ENCODE measurements at places on chromosomes 2 and 18. TPM values are rescaled to one million over a fixed set of nuclear protein-coding genes. Genes with fewer than 3 reads are reported as not detected.

DNA sequence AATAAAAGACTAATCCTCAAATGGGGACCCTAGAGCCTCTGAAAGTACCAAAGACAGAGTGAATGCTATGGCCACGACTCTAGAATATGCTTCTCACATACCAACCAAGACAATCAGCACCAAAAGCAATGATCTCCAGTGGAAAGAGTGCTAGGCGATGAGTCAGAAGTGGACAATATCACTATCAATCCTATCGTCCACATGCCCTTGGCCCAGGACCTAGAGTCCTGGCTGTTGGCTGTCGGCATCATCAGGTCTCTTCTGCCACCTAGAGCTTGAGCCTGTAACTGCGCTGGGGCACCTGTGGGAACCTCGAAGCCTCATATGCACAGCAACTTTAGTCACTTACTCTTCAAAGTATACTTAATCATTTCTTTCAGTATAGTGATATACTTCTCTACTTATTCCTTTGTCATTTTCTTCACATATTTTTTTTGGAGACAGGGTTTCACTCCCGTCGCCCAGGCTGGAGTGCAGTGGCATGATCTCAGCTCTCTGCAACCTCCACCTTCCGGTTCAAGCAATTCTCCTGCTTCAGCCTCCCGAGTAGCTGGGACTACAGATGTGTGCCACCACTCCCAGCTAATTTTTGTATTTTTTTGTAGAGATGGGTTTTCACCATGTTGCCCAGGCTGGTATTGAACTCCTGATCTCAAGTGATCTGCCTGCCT, 29.7 kb downstream of the NOL10 start:
- H3K27me3 ChIP-seq = no peaks in the 10 kb centered on the region
- no peak overlapping the region for H3K27ac ChIP-seq
- H3K4me3 ChIP-seq = no peak overlapping the region
- H3K4me1 ChIP-seq = no peaks in the 10 kb centered on the region
- DNase-seq = no peak

- H3K27me3 ChIP-seq = no peaks in the 10 kb centered on the region
- H3K4me1 ChIP-seq = peaks cover 4% of the 10 kb centered on the region
- no peak overlapping the region for H3K4me3 ChIP-seq
- H3K27ac ChIP-seq = no peak overlapping the region
- no peak for DNase-seq
- H3K36me3 ChIP-seq = no peaks in the 10 kb centered on the region
Observed at GRCh38 chr2:149745396-149746230, 158.0 kb upstream of the MMADHC start.

GRCh38 chr2:211957799-211958198, 580.8 kb downstream of the ERBB4 start:
- no peaks in the 10 kb centered on the region for H3K27me3 ChIP-seq
- H3K27ac ChIP-seq = no peak overlapping the region
- DNase-seq = no peak
- H3K36me3 ChIP-seq = no peaks in the 10 kb centered on the region
- H3K4me3 ChIP-seq = no peak overlapping the region

DNA sequence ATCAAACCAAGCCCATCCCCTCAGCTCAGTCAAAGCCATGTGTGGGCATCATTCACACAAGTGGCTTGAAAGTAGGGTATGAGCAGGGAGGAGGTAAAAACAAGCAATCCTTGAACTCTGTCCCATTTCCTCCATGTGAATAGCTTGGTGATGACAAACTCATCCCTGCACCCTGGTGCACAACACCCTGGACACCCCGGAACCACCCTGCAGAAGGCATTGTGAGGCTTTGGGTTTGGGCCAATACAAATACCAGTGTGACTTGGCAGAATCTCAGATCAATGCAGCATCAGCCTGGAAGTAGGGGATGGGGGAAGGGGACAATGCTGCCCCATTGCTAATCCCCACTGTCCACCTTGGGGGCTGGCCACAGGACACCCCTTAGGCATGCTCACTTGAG, 28.6 kb downstream of the TGFA start:
- H3K27me3 ChIP-seq = no peaks in the 10 kb centered on the region
- no peak for DNase-seq
- no peaks in the 10 kb centered on the region for H3K36me3 ChIP-seq
- no peak overlapping the region for H3K27ac ChIP-seq

The STPG4 gene
- 0.28 TPM for total RNA-seq

DNA sequence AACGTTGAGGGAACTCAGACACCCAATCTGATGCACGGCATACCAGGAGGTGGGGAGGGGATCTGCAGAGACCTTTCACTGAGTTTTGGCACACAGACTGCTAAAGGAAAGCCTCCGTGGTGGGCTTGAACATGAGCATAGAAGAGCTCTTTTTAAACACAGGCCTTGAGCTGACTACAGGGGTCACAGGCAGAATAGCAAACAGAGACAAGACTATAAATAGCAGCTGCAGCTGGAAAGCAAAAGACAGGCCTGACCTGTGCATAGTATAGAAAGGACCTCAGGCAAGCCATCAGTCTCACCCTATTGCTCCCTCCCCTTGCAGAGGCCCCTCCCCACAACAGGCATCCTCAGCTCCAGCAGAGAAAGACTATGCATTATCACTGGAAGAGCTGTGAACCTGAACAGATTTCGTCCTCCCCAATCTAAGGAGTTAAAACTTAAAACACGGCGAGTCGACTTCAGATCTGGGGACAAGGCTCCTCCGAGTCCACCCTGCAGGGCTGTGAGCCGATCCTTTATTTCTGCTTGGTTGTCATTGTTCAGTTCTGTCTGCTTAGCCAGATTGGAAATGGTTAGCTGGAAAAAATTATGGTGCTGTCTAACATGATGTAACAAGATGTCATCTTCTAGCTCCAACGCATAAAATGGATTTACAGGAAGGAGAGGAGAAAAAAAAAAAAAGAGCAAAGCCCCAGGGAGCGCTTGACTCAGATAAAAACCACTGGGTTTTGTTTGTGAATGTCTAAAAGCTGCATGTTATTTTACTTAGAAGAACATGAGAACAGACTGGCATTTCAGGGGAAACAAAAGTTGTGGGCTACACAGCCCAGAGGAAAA, 25.2 kb upstream of the LCLAT1 start:
- no peak overlapping the region for H3K4me3 ChIP-seq
- H3K27ac ChIP-seq = no peak overlapping the region
- H3K4me1 ChIP-seq = peaks cover 7% of the 10 kb centered on the region
- DNase-seq = no peak
- no peaks in the 10 kb centered on the region for H3K36me3 ChIP-seq

DNA sequence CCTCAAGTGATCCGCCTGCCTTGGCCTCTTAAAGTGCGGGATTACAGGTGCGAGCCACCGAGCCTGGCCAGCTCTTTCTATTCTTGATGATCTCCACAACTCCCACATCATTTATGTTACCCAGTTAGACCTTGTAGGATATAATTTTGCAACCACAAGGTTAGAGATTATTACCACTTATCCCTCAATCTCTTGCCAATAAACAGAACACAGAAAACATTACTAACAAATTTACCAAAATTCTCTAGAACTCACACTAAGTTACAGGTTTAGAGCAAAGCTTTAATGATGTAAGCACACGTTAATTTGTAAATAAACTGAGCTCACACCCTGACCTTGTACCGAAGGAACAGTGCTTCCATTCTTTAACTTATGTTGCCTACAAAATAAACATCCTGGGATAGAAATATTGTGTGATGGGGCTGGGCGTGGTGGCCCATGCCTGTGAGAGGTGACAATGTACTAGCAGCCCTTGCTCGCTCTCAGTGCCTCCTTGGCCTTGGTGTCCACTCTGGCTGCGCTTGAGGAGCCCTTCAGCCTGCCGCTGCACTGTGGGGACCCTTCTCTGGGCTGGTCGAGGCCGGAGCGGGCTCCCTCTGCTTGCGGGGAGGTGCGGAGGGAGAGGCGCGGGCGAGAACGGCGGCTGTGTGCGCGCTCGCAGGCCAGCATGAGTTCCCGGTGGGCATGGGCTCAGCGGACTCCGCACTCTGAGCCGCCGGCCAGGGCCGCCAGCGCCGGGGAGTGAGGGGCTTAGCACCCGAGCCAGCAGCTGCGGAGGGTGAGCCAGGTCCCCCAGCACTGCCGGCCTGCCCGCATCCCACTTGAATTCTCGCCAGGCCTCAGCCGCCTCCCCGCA, 42.1 kb upstream of the ITSN2 start:
- no peaks in the 10 kb centered on the region for H3K27me3 ChIP-seq
- H3K36me3 ChIP-seq = no peaks in the 10 kb centered on the region
- H3K4me1 ChIP-seq = no peaks in the 10 kb centered on the region
- H3K27ac ChIP-seq = no peak overlapping the region

- DNase-seq = no peak
- H3K36me3 ChIP-seq = no peaks in the 10 kb centered on the region
- H3K27ac ChIP-seq = no peak overlapping the region
- no peaks in the 10 kb centered on the region for H3K4me1 ChIP-seq
Observed at GRCh38 chr2:74066491-74067203, 81.1 kb downstream of the BOLA3 start.

DNA sequence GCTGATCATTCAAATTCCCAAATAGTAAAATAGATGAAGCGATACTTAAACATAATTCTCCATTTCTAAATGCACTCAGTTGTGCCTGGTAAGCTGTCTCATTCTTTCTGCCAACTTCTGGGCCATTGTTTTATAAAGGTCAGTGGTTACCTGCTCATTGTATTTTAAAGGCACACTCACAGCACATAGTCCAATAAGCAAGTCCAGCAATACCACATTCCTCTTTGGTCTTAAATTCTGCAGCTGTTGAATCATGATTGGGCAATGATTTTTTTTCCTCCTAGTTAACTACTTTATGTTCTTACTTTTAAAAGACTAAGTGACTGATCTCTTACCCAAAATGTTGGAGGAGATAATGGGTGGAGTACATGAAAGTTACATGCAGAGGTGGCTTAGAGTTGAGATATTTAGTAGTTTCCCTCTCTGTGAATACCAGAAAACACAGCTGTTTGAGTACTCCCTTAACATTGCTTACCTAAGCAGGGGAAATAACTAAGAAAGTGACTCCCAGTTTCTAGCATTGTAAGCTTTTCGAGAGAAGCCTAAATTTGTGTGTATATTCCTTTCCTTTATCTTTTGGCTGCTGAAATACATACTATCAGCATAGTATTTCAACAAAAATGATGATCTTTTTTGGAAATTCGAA, 220.7 kb downstream of the CAMKMT start:
- no peak overlapping the region for H3K4me3 ChIP-seq
- no peaks in the 10 kb centered on the region for H3K27me3 ChIP-seq
- DNase-seq = no peak
- no peaks in the 10 kb centered on the region for H3K4me1 ChIP-seq

GRCh38 chr2:197089655-197090054, 163.1 kb upstream of the PGAP1 start:
- no peak overlapping the region for H3K27ac ChIP-seq
- no peaks in the 10 kb centered on the region for H3K36me3 ChIP-seq
- H3K27me3 ChIP-seq = no peaks in the 10 kb centered on the region
- no peaks in the 10 kb centered on the region for H3K4me1 ChIP-seq
- no peak overlapping the region for H3K4me3 ChIP-seq

DNA sequence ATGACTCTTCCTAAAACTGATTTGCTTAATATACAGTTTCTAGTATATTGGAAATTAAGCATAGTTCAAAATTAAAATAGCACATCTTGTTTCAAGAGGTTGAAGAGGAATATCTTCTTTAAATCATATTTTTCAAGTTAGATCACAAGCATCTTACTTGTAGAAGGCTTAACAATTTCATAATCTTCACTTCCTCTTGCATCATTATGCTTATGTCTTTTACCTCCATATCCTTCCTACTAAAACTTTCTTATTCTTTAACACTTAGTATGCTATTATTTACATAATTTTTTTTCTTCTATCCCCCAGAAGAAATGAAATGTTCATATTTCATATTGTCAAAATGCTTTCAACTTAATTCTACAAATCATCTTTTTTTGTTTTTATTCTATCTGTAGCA, 1354.9 kb upstream of the TMEFF2 start:
- no peak overlapping the region for H3K4me3 ChIP-seq
- H3K4me1 ChIP-seq = no peaks in the 10 kb centered on the region
- no peak for DNase-seq
- H3K36me3 ChIP-seq = no peaks in the 10 kb centered on the region
- no peak overlapping the region for H3K27ac ChIP-seq

DNA sequence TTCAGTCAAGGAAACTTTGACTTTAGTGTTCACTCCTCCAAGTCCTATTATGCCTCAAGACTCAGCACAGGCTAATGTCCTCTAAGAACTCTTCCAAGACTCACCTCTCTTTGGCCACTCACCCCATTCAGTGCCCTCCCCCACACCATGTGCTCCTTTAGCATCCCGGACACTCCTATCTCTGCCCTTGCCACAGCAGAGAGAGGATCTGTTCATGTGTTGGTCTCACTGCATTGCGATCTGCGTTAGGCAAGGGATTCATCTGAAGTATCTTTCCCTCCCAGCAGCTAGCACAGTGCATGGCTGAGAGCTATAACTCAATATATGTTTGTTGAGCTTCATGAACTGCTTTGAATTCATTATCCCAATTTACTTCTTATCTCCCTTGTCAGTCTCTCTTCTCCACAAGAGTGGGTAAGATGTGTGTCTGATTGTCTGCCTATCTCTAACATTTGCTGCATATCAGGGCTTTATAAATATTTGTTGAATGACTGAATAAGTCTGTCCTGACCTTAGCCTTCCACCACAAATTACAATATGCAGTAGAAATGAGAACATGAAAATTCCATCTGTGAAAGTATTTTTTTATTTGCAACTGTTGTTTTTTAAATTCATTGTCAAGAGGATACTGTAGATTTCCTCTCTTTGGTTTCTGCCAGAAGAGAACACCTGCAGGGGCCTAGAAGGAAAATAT, 179.9 kb upstream of the NCKAP5 start:
- no peak for DNase-seq
- no peak overlapping the region for H3K27ac ChIP-seq
- H3K4me3 ChIP-seq = no peak overlapping the region
- H3K36me3 ChIP-seq = no peaks in the 10 kb centered on the region

DNA sequence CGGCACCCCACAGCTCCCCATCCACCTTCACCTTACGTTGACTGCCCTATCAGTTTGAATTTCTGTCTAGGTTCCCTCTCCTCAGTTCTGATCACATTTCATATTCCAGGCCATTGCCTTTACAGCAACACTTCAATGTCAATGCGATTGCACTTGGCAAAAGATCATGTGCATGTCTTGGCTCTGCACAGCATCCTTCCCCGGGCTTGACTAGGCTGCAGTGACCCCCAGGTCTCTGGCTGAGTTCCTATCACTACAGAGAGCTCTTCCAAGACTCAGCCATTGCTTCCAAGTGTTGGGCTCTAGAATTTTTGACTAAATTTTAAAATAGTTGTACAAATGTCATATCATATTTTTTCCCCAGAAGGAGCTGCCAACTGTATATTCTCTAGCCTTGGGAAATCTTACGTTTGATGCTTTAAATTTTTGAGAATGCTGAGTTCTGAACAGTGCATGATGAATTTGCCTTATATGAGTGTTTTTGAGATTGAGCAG, 103.8 kb upstream of the NEDD4L start:
- no peaks in the 10 kb centered on the region for H3K27me3 ChIP-seq
- no peak overlapping the region for H3K27ac ChIP-seq
- no peak for DNase-seq

DNA sequence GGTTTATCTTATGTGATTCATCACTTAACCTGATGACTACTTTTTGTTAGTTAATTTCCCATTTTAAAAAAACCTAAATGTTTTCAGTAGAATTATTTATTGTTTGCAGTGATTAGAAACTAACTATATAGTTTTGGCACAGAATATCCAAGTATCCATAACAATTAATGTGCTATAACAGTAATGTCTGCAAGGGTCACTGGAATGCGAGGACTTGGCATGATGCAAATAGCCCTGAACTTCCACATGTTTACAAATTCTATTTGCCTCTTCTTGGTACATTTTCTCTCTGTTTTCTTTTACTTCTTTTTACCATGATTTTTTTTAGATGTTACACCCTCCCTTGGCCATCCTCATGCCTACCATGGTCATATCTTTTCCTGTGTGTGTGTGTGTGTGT, 49.3 kb upstream of the GALNT3 start:
- DNase-seq = no peak
- H3K4me1 ChIP-seq = peaks cover 9% of the 10 kb centered on the region
- H3K36me3 ChIP-seq = no peaks in the 10 kb centered on the region
- no peak overlapping the region for H3K4me3 ChIP-seq
